ENCODE measurements at places on chromosomes 13 and 19. TPM values are rescaled to one million over a fixed set of nuclear protein-coding genes. Genes with fewer than 3 reads are reported as not detected.

GRCh38 chr13:37495046-37495445, 103.5 kb downstream of the POSTN start:
- DNase-seq = no peak

- DNase-seq = no peak
Measured at GRCh38 chr13:37878496-37878895, 8.9 kb upstream of the TRPC4 start.

Gene NFIX
- not detected for total RNA-seq

DNA sequence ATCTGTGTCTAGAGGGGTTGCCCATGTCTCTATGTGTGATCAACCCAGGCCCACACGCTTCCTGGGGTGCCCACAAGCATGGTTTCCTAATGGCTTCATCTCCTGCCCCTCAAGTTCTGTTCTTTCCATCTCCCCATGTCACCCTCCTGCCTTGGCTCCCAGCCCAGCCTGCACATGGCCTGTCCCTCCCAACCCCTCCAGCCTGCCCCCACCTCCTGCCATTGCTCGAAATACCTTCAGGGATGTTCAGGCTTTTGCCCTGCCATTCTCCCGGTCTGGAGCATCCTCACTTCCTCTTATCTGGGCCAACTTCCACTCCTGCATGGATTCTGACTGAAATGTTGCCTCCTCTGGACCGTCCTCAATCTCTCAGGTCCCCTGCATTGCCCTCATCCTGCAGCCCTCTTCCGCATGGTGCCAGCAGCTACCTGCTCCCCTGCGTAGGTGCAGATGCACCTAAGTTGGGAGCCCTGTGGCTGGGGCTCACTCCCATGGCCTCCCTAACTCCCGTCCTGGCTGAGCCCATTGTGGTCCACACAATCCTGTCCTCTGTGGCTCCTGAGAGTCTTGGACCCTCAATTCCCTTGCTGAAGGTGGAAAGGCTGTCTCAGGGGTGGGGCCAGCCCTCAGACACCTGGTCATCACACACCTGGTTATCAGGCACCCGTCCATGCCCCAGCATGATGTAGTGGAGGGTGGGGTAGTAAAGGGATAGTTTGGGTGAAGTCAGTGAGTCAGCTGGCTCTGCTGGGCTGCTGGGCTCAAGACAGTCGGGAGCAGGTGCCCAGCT, 152.1 kb downstream of the URI1 start:
- no peak for DNase-seq

GRCh38 chr13:112510002-112510780, 77.8 kb downstream of the TUBGCP3 start:
- DNase-seq = peak; percentile 32

DNA sequence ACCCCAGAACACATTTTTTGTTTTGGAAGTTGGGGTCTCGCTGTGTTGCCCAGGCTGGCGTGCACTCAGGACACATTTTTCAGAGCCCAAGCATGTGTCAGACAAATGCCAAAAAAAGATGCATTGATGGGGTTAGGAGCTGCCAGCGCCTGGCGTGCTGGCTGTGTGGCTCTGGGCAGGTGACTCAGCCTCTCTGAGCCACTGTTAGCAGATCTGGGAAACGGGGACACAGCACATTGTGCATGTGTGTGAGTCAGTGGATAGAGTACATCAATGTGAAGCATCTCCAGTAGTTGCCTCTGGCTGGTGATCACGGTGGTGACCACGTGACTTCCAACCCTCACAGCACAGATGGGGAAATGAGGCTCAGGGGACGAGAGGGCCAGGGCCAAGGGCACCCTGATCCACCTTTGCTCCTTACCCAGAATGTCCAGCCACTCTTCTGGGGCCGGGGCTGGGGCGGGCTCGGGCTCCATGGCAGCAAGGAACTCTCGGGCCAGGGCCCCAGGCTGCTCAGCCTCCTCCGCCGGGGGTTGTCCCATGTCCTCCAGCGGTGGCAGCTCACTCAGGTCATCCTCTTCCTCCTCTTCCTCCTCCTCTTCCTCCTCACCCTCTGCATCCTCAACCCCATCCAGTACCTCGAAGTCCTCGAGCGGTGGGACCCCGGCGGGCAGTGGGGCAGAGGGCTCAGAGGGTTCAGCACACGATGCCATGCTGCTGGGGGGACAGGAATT, 1.9 kb downstream of the FKBP8 start:
- DNase-seq = no peak

GRCh38 chr19:6378041-6378440, 2.3 kb upstream of the PSPN start:
- DNase-seq = peak; percentile 43

Gene ICAM4
- total RNA-seq = not detected

- no peak for DNase-seq
Measured at GRCh38 chr13:53151336-53152056, 122.9 kb downstream of the OLFM4 start.

GRCh38 chr13:27147530-27148170, 24.0 kb downstream of the USP12 start:
- DNase-seq = no peak

GRCh38 chr13:24629320-24629719, 50.9 kb upstream of the ATP12A start:
- no peak for DNase-seq

GRCh38 chr13:95552539-95553441, at the start of gene CLDN10:
CLDN10 (plus strand) TSS chr13:95552720; CDS start chr13:95552754, 34 bp downstream.
- DNase-seq = no peak

Gene NAPSA
- 0.14 TPM for total RNA-seq

GRCh38 chr13:44431150-44431549, 57.5 kb downstream of the SERP2 start:
- DNase-seq = no peak

DNA sequence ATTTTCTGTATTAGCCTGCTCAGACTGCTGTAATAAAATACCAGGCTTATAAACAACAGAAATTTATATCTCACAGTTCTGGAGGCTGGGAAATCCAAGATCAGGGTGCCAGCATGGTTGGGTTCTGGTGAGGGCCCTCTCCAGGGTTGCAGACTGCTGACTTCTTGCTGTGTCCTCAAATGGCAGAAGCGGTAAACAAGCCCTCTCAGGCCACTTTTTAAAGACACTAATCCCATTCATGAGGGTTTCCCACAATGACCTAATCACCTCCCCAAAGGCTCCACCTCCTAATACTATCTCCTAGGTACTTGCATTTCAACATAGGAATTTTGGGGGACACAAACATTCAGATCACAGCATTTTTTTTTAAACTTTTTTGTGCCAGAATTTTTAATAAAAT, 159.3 kb downstream of the PDS5B start:
- DNase-seq = no peak

GRCh38 chr19:10109528-10109927, 2.0 kb upstream of the P2RY11 start:
- no peak for DNase-seq

DNA sequence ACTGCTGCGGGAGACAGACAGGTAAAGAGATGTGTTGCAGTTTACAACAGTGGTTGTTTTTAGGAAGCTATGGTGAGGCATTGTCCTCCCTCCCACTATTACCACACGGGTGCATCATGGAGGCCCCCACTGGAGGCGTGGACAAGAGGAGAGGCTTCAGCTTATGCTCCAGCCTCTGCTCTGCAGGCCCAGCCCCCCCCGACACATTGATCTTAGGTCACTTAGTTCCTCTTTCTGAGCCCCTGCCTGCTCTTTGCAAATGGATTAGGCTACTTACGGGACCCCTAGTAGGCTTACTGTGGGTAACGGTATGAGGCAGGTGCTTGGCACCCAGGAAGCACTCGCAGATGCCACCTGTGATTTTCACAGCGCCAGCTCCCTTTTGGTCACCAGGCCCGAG, 123.9 kb downstream of the SLC7A1 start:
- DNase-seq = no peak

GRCh38 chr13:91714855-91715254, 316.4 kb downstream of the GPC5 start:
- DNase-seq = no peak

Gene PSG1
- 0.06 TPM for total RNA-seq

- DNase-seq = no peak
Measured at GRCh38 chr19:10389863-10390262, 9.5 kb upstream of the TYK2 start.

DNA sequence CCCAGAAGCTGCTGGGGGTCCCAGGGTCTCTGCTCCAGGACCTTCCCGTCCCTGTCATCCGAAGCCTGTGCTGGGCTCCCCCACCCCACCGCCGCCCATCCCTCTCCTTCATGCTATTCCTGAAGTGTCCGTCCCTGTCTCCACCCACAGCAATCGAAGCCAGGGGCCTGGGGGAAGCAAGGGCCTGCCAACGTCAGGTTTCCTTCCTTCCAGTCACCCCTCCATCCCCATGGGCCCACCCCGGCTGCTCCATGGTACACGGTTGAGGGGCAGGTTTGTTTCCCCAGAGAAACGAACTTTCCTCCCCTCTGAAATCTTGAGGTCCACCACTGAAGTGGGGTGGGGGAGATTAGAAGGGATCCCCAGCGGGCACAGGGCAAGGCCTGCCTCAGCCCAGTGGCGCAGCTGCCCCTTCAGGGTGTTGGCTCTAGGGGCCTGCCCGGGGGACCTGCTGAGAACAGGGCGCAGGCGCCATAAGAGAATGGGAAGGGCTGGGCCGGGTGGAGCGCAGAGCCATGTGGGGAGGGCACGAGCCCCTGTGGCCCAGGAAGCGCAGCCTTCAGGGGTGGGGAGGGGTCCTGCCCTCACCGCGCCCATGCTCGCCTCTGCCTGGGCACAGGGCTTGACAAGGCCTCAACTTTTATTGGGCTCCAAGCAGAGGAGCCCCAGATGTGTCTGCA, 16.1 kb downstream of the CEBPG start:
- DNase-seq = no peak

DNA sequence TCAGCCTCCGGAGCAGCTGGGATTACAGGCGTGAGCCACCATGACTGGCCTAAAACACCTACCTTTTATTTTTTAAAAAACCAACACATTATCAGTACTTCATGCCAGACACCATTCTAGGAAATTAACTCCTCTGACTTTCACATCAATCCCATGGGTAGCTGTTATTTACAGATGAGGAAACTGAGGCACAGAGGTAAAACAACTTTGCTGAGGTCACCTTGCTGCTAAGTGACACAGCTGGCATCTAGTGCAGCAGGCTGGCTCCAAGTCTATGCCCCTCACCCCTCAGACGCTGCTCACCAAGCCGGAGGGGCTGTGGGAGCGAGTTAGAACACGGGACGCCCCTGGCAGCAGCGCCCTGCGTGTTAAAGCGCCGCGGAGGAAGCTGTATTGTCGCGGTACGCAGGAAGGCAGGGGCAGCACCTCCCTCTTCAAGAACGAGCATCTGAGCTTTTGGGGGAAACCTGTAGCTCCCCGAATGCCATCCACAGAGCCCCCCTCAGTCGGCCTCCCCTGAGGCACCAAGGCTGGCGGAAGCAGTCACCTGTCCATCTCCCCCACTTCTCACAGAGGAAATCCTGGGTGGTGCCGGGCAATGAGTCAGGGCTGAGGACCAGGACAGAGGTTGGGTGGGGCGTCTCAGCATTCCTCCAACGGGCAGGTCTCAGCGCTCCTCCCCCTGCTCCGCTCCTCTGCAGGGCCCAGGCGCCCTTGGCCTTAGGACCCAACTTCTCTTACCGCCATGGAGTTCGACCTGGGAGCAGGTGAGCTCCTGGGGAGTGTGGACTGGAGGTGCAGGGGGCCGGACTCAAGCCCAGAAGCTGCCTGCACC, at the start of gene C19orf33:
TSS of gene C19orf33 (plus strand) at position 735 of the 835 bp plus-strand sequence. CDS start at position 746, 11 bp downstream.
- DNase-seq = no peak

GRCh38 chr13:99812625-99813024, 158.9 kb downstream of the ZIC5 start:
- peak; percentile 80 for DNase-seq

DNA sequence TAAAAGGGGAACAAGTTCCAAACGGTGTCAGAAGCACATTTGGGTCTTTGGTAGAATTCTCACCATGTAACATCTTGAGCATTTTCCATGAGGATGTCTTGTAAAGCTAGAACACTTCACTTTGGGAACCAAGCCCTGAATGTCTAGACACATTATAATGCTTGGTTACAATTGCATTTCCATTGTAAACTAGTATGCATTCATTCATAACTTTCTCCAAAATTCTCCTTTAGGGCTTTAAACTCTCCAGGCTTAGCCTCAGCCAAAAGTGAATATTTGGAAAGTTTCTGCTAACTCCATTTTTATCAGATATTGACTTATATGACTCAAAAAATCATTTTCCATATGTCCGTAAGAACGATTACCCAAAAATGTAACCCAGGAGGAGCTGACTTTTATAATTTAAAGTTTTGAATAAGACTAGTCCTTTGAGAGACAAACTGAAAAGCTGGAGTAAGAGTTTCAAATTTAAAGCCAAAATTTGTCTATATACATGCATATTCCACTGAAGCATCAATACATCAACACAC, 1170.4 kb downstream of the EFNB2 start:
- no peak for DNase-seq
